NCI-H1092 treated with DMSO at 0.1 percent for 48 hours (cell line): ENCODE measurements at places on chromosomes 1 and 21.

DNA sequence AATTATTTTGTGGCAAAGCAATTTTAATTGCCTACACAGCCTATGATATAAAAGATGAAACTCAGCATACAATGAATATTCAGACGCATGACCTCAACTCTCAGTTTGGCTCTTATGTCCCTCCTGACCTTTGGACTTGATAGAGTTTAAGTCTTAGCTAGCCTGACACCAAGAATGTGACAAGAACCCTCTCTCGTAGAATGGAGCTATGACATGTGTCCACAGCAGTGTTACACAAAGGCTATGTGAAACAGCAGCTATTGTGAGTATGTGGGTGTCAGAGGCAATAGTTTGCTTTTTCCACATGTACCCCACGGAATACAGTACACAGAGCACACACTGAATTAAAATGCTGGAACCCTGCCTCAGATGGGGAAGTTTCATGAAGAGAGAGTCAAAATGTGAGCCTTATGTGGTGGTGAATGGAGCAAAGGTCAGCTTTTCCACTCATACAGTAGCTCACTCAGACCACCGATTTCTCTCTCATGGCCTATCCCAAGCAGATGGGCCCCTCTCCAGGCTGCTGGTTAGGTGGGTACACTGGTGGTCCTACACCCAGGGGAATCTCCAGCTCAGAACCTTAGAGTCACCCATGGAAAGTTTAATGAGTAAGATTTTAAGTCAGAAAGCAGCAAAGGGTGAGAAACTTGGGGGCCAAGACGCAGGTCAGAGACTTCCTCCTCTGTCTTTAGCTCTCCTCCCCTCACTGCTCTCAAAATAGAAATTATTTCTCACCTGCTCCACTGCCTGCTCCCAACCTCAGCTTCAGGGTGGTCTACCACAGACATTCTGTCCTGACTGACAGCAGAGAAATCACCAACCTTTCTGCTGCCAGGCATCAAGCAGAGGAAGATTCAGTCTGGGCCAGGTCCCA is 10.1 kb upstream of the XCL2 start:
- no peak for DNase-seq

- DNase-seq, result no peak
These were observed 315.5 kb downstream of the GPATCH2 start for GRCh38 chr1:217315346-217315745.

DNA sequence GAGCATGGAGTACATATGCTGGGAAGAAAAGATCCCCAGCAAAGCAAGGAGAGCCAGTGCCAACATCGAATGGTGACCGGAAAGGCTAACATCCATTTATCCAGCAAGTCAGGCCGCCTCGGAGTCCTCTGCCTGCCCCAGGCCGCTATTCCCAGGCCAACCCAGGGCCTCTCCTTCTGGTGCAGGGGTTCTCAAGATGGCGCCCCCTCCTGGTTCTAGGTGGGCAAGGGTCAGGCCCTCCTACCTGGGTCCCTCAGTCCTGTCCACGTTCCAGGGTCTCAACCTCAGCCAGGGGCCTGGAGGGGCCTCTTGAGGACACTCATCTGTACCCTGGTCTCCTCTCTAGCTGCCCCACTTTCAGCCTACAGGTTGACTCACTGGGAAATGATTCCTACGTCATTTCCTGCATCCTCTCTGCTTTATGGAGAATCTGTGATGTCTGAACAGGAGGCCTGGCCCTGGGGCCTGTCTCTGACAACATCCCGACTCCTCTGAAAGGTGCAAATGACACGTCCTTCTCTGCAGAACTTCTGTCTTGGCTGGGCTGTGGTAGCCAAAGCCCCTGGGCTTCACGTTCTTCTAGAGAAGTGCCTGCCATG is 145.3 kb downstream of the PSMG1 start:
- no peak for DNase-seq

- no peak for DNase-seq
These were observed 197.8 kb upstream of the HMCN1 start for GRCh38 chr1:185536165-185536920.

DNA sequence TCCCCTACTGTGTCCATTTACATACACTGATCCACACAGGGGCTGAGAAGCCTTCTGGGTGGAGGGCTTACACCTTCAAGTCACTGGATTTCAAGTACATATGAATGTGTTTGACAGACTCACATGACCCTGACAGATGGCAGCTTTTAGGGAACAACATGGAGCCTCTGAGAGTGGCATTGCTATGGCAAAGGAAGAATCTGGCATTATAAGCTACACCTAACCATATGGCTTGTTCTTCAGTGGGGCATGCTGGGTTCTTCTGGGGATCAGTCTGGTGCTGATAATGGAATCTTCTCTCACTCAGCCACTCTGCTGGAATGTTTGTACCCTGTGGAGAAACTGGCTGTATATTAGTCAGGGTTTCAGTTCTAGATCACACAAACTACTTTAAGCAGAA is 68.5 kb upstream of the PDE4B start:
- DNase-seq, result no peak

- no peak for DNase-seq
These were observed 80.5 kb upstream of the BMP8A start for GRCh38 chr1:39410915-39411436.

GRCh38 chr1:91742848-91743292 is 143.1 kb downstream of the TGFBR3 start:
- peak; percentile 76 for DNase-seq

GRCh38 chr1:15346346-15347030 is 63.2 kb upstream of the EFHD2 start:
- no peak for DNase-seq

DNA sequence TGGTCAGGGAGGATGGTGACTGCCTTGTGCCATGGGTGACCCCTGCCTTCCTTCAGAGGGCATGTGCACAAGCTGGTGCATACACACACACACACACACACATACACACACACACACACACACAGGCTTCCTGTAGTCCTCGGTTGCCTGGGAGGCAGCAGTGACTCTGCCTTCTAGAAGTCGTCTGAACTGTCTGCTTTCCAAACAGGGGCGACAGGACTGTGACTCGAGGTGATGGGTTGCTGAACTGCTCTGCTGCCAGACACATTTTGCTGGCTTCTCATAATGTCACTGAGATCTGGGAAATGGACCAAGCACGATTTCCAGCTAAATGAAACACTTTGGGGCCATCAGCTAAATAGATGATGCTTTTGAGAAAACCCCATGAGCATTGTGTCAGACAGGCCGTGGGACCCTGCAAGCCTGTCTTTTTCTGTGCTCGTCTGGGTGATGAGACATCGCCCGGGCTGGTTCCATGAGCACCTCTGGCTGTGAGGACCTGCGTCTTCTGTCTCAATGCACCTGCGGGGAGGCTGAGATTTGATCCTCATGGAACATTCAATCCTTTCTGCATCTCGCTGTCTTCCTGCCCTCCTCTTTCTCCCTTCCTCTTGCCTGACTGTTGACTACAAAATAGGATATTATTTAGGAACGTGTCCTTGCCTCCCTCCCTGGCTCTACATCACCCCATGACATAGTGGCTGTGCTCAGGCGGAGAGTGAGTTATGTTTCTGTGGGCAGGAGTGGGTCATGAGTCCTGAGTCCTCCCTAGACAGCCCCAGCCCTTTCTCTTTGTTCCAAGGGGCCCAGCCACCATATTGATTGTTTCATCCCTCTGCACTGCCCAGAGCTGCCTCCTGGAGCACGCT is 436.8 kb downstream of the CAMTA1 start:
- no peak for DNase-seq

- no peak for DNase-seq
These were observed 98.6 kb upstream of the PPP2R5A start for GRCh38 chr1:212186427-212187207.

- no peak for DNase-seq
These were observed 1446.8 kb downstream of the NCAM2 start for GRCh38 chr21:22444990-22445389.

DNA sequence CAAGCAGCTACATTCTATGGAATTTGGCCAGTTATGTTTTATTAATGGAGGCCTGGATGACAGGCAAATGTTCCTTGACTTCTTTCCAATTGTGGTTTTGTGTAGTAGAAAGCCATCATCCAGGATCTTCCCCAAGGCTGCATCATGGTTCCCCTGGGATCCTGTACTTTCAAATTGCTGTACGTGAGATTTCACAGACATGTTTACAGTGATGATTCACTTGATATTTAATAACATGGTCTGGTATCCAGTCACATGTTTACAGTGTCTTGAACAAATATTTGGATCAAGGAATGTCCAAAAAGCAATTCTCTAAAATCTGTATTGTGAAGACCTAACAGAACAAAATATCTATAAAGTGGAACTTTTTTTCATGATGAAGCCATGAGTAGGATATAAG is 68.3 kb upstream of the ST6GALNAC3 start:
- no peak for DNase-seq

- no peak for DNase-seq
These were observed 54.6 kb upstream of the PRKACB start for GRCh38 chr1:84089465-84089864.

GRCh38 chr1:209335178-209335577 is 248.3 kb upstream of the CAMK1G start:
- DNase-seq, result peak; percentile 25

- DNase-seq, result no peak
These were observed 34.2 kb downstream of the KCNQ4 start for GRCh38 chr1:40817791-40818263.

DNA sequence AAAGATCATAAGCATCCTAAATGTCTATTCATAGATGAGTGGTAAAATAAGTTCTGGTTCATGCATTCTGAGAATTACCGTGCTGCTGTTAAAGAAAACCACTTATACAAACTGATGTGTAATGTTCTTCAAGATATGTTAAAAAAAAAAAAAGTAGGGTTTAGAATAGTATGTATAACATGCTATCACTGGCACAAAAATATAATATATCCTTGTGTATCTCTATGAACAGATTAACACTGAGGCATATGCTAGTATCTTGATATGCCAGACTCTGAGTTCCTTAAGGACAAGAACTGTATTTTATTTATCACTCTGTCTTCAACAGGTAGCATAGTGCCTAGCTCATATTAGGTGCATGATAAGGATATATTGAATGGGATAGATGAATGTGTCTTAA is 108.9 kb downstream of the HS2ST1 start:
- no peak for DNase-seq

DNA sequence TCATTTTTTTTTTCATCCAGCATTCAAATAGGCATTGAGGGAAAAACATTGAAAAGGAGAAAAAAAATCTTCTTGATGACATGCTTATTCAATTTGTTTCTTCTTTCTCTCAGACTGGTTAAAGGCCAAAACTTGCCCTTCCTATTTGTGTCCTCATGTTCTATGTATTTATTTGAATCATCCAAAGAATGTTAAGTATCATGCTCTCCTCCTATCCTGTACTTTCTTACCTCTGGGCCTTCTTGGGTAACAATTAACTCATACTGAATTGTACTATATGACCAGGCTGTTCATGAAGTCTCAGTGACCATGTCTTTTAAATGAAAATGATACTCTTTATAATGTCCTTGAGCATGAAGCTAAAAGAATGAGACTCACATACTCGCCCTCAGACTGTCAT is 36.5 kb upstream of the DENND1B start:
- no peak for DNase-seq

DNA sequence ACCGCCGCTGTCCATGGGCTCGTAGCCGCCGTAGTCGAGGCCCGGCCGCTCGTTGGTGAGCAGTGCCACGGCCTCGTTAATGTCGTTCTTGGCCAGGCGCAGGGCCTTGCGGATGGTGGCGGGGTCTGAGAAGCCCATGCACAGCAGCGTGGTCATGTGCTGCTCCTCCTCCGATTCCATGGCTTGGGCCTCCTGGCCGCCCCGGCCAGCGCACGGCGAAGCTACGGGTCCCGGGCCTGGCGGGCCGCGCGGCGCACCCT is 300 bp downstream of the USP24 start:
- DNase-seq, result no peak

DNA sequence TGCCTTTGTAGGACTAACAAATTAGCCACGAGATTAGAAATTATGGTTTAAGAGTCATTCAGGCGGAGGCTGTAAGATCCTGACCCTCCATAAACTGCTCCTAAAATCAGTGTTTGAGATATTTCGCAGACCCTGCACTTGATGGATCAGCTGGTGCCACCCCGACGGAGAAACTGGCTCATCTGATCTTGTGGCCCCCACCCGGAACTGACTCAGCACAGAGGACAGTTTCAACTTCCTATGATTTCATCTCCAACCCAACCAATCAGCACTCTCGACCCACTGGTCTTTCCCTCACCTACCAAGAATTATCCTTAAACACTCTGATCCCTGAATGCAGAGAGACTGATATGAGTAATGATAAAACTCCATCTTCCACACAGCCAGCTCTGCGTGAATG is 3.7 kb upstream of the JAM2 start:
- no peak for DNase-seq

- DNase-seq, result no peak
These were observed 7.2 kb downstream of the C1orf116 start for GRCh38 chr1:207025146-207025880.

GRCh38 chr21:46008893-46009621 is 27.5 kb downstream of the COL6A1 start:
- no peak for DNase-seq

- peak; percentile 8 for DNase-seq
These were observed 229.3 kb downstream of the USH2A start for GRCh38 chr1:216193839-216194443.

DNA sequence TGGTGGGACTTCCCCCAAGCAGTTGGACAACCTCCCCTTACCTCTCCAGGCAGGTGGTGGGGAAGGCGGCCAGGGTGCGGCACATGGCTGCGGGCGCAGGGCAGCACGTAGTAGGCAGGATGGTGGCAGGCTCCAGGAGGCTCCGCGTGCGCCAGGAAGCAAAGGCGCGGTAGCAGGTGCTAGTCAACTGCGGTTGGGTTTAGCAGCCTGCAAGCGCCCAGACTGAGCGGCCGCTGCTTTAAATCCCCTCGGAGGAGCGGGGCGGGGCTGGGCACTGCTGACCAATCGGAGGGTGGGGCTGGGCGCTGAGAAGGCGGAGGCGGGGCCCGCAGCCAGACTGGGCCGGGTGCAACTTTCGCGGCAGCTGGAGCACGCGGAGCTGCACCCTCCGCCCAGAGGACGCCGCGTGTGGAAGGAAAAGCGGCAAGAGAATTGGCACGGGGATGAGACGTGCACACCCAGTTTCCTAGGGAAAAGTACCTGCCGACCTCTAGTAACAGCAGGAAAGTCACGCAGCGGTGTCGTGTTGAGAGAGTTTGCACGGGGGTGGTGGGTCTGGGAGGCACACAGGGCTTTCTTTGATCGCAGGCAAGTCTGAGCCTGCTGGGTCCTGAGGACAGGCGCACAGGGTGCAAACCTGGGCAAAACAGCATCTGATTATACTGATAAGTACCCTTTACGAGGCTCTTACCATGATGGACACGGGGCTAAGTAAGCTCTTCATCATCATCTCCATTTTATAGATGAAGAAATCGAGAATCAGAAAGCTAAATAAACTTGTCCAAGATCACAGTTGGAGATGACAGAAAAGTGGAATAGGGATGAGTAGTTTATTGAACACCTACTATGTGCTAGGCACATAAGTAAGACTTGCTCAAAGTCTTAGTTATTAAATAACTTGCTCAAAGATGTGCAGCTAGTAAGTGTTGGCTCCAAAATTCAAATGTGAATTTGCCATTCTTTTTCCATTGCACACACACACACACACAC is at the start of gene RGS16:
TSS of gene RGS16 (minus strand) at position 215 of the 990 bp plus-strand sequence. CDS start at position 85, 130 bp downstream.
- DNase-seq, result peak; percentile 98

DNA sequence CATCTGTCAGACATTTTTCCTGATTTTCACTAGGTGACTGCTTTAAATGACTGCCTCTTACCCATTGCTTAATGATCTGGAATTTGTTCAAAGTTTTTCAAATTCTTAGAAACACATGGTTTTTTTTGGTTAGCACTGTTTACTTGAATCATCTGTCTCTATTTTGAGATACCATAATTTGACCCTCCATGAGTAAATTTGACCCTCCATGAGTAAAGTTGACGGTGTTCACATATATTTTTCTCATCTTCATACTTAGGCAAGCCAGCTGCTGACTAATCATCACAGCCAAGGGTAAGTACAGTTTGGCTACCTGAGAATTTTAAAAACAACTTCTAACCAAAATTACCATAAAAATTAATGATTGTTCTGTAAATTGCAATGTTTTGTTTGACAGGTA is 586.5 kb downstream of the PTBP2 start:
- no peak for DNase-seq
